Fibroblast of the aortic adventitia (primary cell): ENCODE measurements at places on chromosomes 7 and 10. TPM values are rescaled to one million over a fixed set of nuclear protein-coding genes. Genes with fewer than 3 reads are reported as not detected.

Gene CYP3A4
- total RNA-seq: not detected in 2 replicates

DNA sequence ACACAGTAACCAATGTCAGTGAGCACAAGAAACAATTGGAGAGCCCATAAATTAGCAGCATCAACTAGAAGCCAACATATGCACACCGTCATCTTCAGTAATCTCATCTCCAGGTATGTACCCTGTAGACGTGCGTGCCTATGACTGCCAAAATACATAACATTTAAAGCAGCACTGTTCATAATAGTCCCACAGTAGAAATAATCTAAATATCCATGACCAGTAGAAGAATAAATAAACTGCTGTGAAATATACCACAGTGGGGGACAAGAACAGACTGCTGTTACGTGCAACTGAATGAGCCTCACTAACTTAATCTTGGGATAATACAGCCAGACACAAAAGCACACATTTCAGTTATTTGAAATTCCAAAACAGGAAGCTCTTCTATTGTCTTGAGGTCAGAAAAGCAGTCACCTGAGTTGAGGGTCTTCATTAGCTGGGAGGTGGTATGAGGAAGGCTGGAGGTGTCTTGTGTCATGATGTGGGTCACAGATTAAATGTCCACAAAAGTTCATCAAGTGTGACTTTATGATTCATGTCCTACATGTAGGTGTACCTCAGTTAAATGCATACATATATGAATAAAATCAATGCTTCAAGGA, 454.2 kb upstream of the AKR1E2 start:
- DNase-seq: no peak

- no peak for DNase-seq
These were observed 6.7 kb upstream of the PAXIP1 start for GRCh38 chr7:155009570-155010157.

GRCh38 chr7:141280100-141280499, 206.2 kb downstream of the TMEM178B start:
- no peak for DNase-seq

- DNase-seq: no peak
These were observed 60.7 kb downstream of the CUBN start for GRCh38 chr10:17068953-17069352.

- DNase-seq: no peak
These were observed 429.9 kb downstream of the SORCS3 start for GRCh38 chr10:105070952-105071351.

GRCh38 chr7:117137868-117138267, 184.6 kb downstream of the ST7 start:
- DNase-seq: no peak

- DNase-seq: no peak
These were observed 56.1 kb downstream of the ZRANB1 start for GRCh38 chr10:124997771-124998623.

Gene NUP42
- total RNA-seq: 13.4 and 27.6 TPM in 2 replicates

Gene PAX4
- not detected in 2 replicates for total RNA-seq

Gene UCMA
- not detected in 2 replicates for total RNA-seq

- no peak for DNase-seq
These were observed 71.4 kb downstream of the NEURL1 start for GRCh38 chr10:103564776-103565520.

Gene RBP4
- total RNA-seq: 1.9 and 2.5 TPM in 2 replicates

Gene CYP2C19
- total RNA-seq: not detected in 2 replicates

DNA sequence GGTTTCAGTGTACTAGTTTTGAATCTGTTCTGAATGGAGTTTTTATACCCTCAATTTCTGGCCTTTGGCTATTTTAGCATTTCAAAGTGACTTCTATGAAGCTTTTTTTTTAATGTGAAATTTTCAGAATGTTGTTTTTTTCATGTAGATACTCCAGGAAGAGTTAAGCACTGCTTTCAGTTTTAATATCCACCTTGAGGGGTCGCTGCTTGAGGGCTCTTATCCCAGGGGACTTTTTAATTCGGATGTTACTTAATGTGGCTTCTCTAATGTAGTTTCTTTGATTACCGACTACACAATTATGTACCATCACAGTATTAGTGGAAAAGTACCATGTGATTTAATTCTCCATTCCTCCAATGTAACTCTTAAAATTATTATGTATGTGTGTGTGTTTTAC, 5.2 kb downstream of the IFIT5 start:
- DNase-seq: peak; percentile 44

Gene TFR2
- total RNA-seq: 0.08 and 1.2 TPM in 2 replicates

Gene CCDC172
- not detected in 2 replicates for total RNA-seq

Gene C10orf62
- not detected in 2 replicates for total RNA-seq
